ENCODE measurements at places on chromosomes 7 and 10.
A peak's percentile ranks its signal among the peaks of the same experiment; 100 is the strongest.

GRCh38 chr10:78255214-78255613, 221.6 kb downstream of the RPS24 start:
- DNase-seq: peak; percentile 57

GRCh38 chr7:130982160-130982638, 248.2 kb upstream of the KLF14 start:
- DNase-seq: peak; percentile 61

DNA sequence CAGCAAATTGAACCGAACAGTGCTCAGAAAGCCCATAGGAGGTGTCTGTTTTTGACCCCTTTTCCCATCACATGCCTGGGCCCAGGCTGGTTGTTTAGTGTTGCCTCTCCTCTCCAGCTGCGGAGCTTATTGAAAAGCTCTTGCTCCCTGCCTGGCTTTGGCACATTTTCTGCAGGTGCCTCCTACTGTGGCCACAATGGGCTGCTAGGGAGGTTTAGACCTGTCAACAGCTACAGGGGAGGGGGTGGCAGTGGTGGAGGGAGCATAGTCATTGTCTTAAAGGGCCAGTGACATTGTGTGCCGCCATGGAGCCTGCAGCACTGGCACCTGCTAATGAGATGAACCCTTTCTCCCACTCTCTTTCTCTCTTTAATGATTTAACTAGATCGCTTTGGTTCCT, 13.2 kb upstream of the ENO4 start:
- DNase-seq: no peak

- peak; percentile 58 for DNase-seq
These were observed 1.1 kb downstream of the RABGEF1 start for GRCh38 chr7:66741710-66742049.

- DNase-seq: peak; percentile 99
These were observed 77.5 kb upstream of the STEAP1B start for GRCh38 chr7:22577470-22578001.

- no peak for DNase-seq
These were observed 153.5 kb downstream of the ARHGAP12 start for GRCh38 chr10:31774928-31775650.

GRCh38 chr10:72981882-72982529, 27.4 kb upstream of the PLA2G12B start:
- DNase-seq: peak; percentile 21

DNA sequence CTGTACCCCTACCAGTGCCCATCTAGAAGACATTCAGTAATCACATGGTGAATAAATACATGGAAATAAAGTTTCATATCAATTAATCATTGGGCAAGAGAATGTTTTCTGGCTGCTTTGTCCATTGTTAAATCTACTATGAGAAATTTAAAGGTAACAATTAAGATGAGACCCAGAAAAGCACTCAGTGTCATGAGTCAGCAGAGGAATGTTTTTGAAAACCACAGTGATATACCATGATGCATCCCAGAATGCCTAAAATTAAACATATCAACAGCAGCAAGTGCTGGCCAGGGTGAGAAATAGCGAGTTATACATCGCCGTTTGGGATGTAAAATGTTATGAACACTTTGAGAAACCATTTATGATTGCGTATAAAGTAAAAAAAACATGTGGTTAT, 825.3 kb upstream of the C7orf33 start:
- DNase-seq: no peak

GRCh38 chr10:95278061-95278988, 12.5 kb downstream of the PDLIM1 start:
- peak; percentile 87 for DNase-seq

- no peak for DNase-seq
These were observed 231.6 kb downstream of the VTI1A start for GRCh38 chr10:112678581-112678980.

DNA sequence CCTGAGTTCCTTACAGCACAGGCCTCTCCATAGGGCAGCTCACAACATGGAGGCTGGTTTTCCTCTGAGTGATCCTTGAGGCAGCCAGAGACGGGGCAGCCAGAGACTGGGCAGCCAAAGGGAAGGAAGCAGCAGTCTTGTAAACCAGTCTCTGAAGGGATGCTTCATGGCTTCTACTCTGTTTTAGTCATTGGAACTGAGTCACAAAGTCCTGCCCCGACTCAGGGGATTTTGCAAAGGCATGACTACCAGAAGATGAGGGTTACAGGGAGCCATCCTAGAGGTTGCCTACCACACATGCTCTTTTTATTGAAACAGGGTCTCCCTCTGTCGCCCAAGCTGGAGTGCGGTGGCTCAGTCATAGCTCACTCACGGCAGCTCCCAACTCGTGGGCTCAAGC, 44.4 kb upstream of the COMMD3 start:
- no peak for DNase-seq

DNA sequence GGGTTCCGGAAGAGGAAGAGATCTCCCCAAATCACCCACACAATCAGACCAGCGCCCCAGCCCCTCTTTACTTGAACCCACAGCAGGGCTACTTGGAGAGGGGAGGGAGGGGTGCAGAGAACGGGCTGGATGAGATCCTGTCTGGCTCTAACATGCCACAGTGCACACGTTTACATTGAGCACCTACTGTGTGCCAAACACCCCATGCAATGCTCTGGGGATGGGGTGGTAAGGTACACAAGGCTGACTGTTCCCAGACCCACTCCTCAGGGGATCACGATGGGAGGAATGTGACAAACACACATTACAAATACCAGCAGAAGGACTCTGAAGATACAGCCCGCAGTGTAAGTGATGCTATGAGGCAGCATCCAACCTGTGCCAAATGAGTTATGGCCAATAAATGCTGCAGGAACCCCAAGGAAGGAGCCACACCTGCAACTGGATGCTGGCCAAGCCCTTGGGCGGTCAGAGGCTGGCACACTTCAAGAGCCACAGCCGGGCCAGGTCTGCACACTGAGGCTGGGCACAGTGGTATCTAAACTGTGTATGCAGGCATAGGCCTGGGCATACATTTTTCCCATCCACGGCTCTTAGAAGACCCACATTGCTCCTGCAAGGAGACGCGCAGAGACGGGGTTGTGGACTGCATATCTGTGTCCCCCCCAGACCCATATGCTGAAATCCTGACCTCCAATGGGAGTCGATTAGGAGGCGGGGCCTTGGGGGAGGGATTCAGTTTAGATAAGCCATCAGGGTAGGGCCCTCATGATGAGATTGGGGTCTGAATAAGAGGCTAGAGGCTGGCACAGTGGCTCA, 6.4 kb downstream of the SPOCK2 start:
- no peak for DNase-seq

DNA sequence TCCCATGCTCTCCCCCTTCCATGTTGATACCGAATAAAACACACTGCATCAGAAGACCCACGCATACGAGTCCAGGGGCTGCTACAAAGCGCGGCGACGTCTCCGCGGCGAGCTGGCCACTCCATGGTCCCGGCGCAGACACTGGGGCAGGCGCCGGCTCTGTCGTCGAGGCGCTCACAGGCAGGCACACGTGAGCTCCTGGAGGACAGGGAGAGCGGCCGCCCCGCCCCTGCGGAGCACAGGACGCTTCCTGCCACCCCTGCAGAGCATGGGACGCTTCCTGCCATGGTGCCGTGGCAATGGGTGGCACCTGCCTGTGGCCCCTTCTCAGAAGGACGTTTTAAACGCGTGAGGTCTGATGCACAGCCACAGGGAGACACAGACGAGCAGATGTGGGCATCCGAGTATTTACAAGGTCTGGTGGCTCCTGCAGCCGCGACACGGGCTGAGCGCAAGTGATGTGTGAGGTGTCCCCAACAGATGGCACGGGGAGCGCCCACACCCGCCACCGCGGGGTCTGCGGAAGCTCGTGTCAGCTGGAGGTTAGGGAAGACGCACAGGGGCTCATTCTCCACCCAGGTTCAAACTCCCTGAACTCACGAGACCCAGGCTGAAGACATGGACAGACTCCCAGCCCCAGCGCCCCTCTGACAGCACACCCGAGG, 21.4 kb upstream of the GPR146 start:
- DNase-seq: no peak

- DNase-seq: no peak
These were observed at the start of gene SPACDR for GRCh38 chr7:100464210-100464660. TSS of gene SPACDR (minus strand) at chr7:100464260. CDS start at chr7:100464025, 235 bp downstream.

Data from amniotic epithelial cell (primary cell).